ENCODE measurements at places on chromosomes 3 and 15.

- no peak for DNase-seq
Observed at GRCh38 chr15:52481915-52482314, 46.8 kb downstream of the MYO5A start.

DNA sequence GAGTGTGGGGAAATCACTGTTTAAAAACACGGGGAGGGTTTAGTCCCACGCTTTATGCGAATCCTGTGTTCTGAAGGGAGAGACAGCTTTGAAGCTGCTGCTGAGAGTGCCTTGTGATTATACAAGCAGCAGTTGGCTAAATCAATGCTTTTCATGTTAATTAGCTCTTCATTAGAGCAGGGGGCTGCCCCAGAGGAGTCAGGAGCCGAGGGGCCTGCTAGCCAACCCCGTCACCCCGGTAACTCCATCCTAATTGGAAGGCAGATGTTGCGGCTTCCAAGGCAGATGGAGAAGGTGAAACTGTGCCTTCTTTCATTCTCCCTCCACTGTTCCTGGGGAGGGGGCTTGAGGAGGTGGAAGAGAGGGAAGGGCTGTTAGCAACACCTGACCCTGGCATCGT lies 92.4 kb upstream of the ANKRD34C start:
- no peak for DNase-seq

GRCh38 chr3:4584456-4585249 lies 91.5 kb downstream of the ITPR1 start:
- DNase-seq = peak; percentile 0

DNA sequence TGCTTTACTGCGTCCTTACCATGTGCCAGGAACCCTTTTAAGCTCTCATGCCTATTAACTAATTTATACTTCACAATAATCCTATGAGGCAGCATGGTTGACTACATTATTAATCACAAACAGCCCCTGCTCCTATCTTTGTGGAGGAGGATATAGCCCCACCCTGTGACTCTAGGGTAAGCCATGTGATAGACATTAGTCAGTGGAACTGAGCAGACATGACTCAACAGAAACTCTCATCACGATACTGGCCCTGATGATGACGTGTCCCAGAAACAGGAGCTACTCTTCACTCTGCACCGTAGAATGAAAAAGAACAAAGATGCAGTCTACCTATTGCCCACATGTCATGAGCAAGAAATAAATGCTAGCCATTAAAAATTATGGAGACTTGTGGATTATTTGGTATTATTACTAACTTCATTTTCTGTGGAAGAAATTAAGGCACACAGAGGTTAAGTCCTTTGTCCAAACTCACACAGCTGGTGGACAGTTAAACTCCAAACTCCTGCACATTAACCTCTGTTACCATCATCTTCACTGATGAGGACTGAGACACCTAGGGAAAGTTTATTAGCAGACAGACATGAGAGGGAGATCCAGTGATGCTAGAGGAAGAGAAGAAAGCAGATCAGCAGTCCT lies 51.2 kb downstream of the CFAP20DC start:
- peak; percentile 19 for DNase-seq

DNA sequence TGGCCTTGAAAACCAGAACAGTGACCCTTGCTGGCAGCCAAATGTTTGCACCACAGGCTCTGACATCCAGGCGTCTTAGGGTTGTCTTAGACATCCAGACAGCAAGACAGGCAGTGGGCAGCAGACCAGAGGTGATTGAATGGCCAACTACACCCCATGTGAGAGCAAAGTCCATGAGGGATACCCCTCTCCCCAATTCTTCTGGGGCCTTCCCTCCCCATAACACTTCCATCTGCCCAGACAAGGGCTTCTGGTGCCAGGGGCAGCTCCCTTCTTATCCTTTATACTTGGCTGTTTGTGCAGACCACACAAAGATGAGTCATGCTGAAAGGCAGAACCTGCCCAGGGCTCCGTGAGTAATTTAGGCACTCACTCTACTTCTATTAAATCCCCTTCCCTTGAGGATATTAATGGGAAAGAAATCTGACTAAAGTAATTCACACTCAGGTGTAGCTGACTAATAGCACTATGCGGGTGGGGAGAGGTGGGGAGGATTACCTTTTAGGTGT lies 257.9 kb downstream of the UACA start:
- peak; percentile 85 for DNase-seq

DNA sequence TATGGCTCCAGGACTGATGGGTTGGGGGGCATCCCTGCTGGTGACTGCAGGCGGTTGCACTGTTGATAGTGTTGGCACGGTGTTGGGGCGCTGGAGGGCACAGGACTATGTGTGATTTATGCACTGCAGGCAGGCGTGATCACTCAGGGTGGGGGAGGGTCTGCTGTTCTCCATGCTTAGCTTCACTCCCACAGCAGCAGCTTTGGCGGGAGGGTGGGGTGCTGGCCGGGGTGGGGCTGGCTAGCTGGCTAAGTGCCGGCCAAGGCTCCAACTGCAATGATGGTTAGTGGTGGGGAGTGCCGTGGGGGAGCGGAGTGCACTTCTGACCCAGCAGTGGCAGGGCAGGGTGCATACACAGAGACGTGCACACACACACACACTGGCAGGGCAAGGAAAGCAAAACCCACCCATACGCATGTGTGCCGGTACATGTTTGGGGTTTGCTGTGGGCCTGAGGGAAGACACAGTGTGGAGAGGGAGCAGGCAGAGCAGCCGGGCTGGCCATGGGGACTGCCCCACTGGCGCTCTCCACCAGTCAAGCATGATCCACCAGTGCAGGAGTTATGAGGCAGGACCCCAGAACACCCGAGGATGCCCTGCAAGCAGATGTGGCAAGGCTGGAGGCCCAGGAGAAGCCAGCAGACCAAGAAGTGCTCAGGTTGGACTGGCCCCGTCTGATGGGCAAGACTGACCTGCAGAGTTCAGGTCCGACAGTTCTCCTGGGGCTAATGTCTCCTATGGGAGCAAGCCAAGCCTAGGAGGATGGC lies 16.5 kb upstream of the FGF7 start:
- DNase-seq = no peak

- no peak for DNase-seq
Observed at GRCh38 chr3:129611812-129612533, 5.5 kb upstream of the PLXND1 start.

DNA sequence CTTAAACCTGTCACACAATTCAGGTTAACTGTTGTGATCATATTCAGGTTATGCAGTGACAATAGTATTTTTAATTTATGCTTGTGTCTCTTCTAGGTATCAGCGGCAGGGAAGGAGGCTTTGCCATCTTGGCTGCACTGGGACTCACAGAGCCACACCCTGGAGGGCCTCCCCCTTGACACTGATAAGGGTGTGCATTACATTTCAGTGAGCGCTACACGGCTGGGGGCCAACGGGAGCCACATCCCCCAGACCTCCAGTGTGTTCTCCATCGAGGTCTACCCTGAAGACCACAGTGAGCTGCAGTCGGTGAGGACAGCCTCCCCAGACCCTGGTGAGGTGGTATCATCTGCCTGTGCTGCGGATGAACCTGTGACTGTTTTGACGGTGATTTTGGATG lies 23.6 kb upstream of the BSN start:
- DNase-seq = no peak
